ENCODE measurements at places on chromosomes 16 and 17.

GRCh38 chr16:102060-102855 lies 24.2 kb downstream of the MPG start:
- no peak for DNase-seq

GRCh38 chr17:50484386-50485155 lies 5.9 kb downstream of the RSAD1 start:
- DNase-seq: no peak

GRCh38 chr17:18314059-18314730 lies 599 bp downstream of the TOP3A start:
- DNase-seq: no peak

DNA sequence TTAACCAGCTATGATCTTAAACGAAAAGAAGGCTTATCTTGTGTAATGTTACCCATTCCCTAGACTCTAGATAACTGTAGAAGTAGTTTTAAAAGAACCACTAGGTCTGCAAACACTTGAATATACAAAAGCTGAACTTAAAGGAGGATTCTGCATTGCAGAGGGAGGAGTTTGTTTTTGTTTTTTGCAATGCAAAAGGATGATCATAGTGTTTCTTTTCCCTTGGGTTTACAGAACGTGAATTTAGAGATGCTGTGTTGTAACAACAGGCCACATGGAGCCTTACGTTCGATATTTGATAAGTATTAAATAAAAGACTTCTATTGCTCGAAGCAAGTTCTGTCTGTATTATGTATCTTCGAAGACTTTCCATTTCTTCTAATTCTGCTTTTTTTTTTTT lies 77.6 kb downstream of the CHD9 start:
- DNase-seq: no peak

- no peak for DNase-seq
These were observed 56.8 kb upstream of the ENDOV start for GRCh38 chr17:80358131-80358530.

- no peak for DNase-seq
These were observed 476.3 kb upstream of the CDH5 start for GRCh38 chr16:65890203-65890602.

- no peak for DNase-seq
These were observed 188.0 kb upstream of the AXIN2 start for GRCh38 chr17:65749479-65749878.

- peak; percentile 34 for DNase-seq
These were observed 43.7 kb downstream of the PKD1L3 start for GRCh38 chr16:71956486-71956885.

DNA sequence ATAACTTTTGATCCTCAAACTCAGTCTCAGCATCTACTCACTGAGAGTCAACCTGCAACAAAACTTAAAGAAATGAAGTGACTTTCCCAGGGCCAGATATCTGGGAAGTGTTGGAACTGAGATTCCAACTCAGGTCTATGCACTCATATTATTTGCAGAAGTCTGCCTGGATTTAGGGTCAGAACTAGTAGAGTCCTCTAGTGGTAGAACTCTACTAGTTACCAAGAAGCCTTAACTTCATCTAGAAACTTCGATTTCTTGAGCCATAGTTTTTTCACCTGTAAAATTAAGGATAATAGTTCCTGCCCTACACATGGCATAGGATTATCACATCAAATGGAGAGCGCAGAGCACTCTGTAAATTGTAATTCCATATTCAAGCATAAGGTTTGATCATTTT lies 23.4 kb upstream of the KRT24 start:
- DNase-seq: no peak

GRCh38 chr16:61415126-61415525 lies 621.1 kb downstream of the CDH8 start:
- no peak for DNase-seq

- no peak for DNase-seq
These were observed 9.5 kb upstream of the TCF25 start for GRCh38 chr16:89863741-89864526.

DNA sequence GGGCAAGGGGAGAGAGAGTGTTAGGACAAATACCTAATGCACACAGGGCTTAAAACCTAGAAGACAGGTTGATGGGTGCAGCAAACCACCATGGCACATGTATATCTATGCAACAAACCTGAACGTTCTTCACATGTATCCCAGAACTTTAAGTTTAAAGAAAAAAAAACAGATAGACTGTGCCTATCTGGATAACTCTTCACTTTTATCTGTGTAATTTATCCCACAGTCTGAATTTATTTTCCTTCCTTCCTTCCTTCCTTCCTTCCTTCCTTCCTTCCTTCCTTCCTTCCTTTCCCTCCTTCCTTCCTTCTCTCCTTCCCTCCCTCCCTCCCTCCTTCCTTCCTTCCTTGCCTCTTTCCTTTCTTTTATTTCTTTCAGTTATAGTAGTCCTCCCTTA lies 370.7 kb downstream of the CDH8 start:
- DNase-seq: no peak

DNA sequence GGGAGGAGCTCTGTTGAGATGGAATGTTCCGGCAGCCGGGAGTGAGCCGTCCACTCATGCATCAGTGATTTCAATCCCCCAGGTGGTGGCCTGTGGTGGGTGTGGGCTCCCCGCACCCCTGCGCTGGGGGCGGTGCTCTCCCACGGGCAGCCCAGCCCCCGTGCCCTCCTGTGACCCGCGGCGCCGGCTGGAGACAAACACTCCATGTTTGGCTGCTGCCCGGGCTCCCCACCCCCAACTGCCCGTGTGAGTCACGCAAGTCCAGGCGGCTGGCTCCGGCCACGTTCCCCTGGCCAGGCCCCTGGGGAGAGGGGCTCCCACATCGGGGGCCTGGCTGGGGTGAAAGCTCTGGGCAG lies 29.4 kb downstream of the CACNA1H start:
- no peak for DNase-seq

- no peak for DNase-seq
These were observed 242.4 kb upstream of the SALL1 start for GRCh38 chr16:51393381-51394005.

DNA sequence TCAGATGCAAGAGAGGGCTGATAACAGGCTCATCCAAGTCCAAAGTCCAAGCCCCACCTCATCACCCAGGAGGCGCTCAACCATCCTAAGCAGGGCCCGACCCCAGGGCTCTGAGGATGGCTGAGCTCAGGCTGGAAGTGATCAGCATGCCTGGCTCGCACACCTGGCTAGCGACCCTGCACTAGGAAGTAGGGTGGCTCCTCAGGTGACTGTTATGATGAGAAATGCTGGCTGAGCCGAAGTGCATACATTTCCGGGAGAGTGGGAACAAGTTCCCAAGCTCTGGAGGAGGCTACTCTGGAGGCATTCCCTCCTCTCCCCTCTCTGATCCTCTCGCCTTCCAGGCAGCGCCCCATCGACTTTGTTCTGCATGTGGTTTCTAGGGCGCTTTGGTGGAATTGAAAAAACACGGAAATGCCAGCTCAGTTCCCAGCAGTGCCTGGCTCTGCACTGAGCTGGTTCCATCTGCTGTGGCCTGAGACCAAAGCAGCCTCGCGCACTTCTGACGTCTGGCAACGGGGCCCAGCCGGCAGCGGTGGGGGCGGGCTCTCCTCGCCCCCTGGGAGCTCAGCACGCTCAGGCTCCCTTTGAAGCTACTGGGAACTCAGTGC lies 130.3 kb downstream of the IRF8 start:
- no peak for DNase-seq

DNA sequence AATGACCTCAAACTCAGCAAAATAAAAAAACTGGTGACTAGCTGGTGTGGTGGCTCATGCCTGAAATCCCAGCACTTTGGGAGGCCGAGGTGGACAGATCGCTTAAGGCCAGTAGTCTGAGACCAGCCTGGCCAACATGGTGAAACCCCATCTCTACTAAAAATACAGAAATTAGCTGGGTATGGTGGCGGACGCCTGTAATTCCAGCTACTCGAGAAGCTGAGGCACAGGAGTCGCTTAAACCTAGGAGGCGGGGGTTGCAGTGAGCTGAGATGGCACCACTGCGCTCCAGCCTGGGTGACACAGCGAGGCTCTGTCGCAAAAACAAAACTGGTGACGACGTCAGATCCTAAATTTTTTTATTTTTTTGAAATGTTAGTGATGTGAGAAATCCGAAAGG lies 82.6 kb upstream of the TOB1 start:
- DNase-seq: no peak

GRCh38 chr17:79970576-79971068 lies 65.0 kb downstream of the TBC1D16 start:
- peak; percentile 44 for DNase-seq

DNA sequence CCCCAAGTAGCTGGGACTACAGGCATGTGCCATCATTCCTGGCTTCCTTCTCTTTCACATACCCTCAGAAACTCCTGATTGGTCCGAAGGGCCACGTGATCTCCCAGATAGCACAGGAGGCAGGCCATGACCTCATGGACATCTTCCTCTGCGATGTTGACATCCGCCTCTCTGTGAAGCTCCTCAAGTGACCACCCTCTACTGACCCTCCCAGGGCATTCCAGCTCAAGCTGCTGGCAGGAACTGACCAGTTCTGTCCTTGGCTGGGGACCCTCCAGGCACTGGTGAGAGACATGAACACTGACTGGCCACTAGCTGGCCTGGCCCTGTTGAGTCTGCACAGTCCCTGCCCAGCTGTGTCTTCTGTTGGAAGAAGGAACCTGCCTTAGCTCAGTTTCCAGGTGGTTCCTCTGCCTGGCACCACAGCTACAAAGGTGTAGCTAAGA lies 5.6 kb downstream of the ERAL1 start:
- no peak for DNase-seq

GRCh38 chr16:70750893-70751467 lies 50.0 kb downstream of the VAC14 start:
- no peak for DNase-seq

GRCh38 chr17:79685121-79685520 lies 45.6 kb upstream of the ENPP7 start:
- no peak for DNase-seq

DNA sequence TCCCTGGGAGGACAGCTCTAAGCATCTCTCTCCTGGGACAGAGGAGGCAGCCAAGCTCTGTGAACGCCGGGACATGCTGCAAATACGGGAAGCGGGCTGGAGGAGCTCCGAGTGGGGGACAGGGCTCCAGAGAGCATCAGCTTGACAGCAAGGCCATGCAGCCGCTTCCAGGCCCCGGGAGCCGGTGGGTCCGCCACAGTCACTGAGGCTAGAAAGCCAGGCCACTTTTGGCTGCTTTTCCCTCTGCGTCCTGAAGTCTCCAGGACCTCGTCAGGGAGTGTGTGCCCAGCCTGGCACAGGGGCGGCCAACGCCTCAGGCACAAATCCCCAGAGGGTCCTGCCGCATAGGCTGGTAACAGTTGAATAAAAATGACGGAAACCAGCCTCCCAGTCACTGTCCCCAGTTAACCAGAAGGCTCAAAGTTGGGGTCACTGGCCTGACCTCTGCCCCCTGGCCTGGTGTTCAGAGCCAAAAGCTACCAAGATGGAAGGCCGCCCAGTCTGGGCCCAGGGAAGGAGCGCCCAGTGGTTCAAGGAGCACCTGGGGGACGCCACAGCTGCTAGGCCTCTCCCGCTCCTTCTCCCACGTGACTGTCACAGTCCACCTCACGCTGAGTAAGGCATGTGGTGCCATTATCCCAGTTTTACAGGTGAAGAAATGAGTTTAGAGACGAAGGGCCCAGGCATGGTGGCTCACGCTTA lies 3.2 kb upstream of the TRIM65 start:
- no peak for DNase-seq

- no peak for DNase-seq
These were observed 10.8 kb downstream of the ARSG start for GRCh38 chr17:68302066-68302564.

DNA sequence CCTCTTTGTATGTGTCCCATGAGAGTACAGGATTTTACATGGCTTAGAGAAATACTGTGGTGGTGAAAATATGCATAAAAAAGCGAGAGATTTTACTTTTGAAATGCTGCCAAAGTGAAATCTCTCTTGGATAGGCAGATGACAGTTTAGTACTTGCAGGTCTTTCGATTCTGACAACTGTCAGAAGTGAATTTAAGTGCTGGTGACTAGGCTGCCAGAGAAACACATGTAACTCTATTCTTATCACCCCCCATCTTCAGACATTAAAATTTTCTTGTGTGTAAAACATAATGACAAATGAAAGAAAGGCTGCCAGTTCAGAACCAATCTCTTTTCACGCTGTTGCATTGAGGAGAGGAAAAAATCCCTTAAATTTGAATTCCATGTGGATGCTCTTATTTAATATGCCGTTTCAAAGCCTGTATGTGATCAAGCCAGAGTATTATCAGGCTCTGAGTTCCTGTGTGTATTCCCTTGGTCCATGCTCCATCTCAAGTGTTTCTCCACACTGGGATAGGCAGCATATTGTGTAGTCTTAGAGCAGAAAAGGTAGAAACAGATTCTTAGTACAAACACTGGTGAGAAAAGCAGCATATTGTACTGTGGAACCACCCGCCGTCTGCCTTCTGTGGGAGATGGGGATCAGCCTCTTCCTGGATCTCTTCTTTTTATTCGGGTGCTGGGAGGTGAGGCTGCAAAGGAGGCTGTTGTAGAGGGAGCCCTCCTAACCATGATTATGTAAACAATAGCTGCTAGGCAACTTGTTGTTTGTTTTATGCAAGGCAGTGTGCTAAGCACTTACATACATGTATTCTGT lies 291.3 kb downstream of the WWOX start:
- no peak for DNase-seq

- no peak for DNase-seq
These were observed 36.0 kb downstream of the USP32 start for GRCh38 chr17:60355663-60356594.

DNA sequence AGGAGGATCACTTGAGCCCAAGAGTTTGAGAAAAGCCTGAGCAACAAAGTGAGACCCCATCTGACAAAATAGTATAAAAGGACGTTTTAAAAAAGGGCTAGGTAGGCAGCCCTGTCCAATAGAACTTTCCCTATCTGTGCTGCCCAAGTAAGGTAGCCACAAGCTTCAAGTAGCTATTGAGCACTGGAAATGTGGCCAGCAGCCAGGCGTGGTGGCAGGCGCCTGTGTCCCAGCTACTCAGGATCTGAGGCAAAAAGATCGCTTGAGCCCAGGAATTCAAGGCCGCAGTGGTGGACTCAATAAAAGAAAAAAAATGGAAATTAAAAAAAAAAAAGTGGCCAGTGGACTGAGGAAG lies 1.5 kb upstream of the NQO1 start:
- DNase-seq: no peak

GRCh38 chr16:46897471-46897870 lies 13.3 kb downstream of the GPT2 start:
- DNase-seq: no peak

GRCh38 chr17:41801374-41802271 lies 10.1 kb downstream of the P3H4 start:
- peak; percentile 80 for DNase-seq

DNA sequence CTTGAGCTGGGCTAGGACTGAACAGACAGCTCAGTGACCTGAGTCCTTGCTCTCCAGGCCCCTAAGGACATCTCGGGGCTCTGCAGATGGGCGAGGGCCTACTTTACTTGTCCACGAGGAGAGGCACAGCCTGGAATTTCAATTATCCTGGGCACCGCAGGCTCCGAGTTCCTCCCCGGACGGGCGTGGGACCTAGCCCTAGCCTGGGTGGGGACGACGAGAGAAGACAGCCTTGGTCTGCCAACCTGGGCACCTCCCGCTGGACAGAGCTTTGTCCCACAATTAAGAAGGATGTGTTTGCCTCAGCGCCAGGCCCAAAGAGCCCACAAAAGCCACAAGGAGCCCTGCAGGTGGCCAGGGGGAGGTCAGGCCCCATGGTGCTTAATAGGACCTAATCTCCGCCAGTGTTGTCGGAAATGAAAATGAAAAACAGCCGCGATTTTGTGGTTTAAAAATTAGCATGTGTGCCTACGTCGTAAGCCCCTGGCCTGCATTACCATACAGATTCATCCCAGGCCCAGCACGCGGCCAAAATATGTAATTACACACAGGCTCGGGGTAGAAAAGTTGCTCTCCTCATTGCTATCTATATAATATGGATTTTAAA lies 51.4 kb upstream of the LHX1 start:
- no peak for DNase-seq

- DNase-seq: no peak
These were observed 158.9 kb upstream of the CACNG5 start for GRCh38 chr17:66675991-66676371.
